ENCODE measurements at places on chromosomes 6 and 20.

- DNase-seq, result no peak
Observed at GRCh38 chr20:23659989-23660837, 22.5 kb upstream of the CST3 start.

GRCh38 chr20:34124469-34125249 is 12.6 kb upstream of the EIF2S2 start:
- no peak for DNase-seq

GRCh38 chr20:2602046-2602735 is 50.2 kb upstream of the NOP56 start:
- DNase-seq, result no peak

DNA sequence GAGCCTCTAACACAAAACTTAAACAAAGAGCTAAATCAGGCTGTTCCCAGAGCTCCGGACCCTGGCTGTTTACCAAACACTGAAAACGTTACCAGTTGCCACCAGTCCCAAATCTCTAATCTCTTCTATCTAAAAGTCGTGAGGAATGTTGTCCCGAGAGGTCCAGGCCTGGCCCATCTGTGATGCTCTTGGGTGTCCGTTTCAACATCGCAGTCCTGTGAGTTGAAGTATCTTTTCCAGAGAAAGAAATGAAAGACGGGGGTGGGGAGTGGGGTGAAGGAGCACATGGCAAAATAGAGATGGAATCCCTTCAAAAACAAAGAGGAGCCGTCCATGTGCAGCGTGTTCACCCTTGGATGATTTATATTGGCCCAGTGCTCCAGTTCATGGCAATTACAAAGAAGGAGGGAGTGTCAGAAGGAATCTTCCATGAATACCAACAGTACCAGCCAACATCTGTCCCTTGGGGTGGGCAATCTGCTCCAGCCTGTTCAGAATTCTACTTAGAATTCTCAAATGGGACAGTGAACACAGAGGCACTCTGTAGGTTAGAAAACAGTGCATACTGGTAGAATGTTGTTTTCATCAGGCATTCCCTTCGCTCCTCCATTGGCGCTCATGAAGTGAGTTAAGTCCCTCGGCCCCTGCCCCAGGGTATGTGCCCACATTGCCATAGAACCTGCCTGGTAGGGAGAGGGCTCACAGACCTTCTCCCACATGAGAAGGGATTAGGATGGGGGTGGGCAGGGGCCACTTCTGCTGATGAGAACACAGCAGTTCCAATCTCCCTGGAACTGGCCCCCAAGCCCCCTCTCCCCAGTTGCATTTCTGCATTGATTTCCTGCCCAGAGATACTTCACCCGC is 112.1 kb downstream of the LY86 start:
- no peak for DNase-seq

GRCh38 chr6:147530132-147531060 is 21.9 kb downstream of the SAMD5 start:
- no peak for DNase-seq

DNA sequence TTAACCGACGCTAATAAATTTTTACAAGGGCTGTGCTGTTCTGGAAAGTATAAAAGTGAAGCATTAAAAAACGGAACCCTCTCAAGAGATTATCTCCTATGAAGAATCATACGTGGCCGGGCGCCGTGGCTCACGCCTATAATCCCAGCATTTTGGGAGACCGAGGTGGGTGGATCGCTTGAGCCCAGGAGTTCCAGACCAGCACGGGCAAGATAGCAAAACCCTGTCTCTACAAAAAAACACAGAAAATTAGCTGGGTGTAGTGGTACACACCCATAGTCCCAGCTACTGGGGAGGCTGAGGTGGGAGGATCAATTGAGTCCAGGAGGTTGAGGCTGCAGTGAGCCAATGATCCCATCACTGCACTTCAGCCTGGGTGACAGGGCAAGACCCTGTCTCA is 83.4 kb downstream of the GMPR start:
- no peak for DNase-seq

GRCh38 chr6:158654498-158654897 is 4.6 kb downstream of the SYTL3 start:
- DNase-seq, result no peak

GRCh38 chr6:168877821-168878282 is 375.8 kb downstream of the THBS2 start:
- DNase-seq, result no peak

- DNase-seq, result no peak
Observed at GRCh38 chr20:23697947-23698346, 9.1 kb upstream of the CST4 start.

- DNase-seq, result no peak
Observed at GRCh38 chr6:42520786-42521607, 42.8 kb upstream of the UBR2 start.

DNA sequence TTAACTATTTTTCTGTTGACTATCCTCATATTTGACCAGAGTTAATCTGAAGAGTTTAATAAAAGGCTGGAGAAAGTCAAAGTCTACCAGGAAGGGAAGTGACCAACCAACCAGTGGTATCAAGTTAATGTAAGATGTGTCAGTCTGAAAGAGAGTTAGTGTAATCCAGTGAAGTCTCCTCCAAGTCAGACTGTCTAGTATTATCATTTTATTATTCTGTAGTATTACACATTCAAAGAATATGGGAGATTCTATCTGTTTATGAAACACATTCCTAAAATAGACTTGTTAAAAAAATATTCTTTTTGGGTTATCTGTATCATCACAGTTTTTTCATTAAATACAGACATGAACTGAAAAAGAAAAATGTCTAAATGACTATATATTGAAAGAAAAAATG is 194.4 kb downstream of the BTBD9 start:
- DNase-seq, result no peak

GRCh38 chr6:53043581-53043980 is 21.6 kb upstream of the FBXO9 start:
- DNase-seq, result no peak

GRCh38 chr20:17860301-17861197 is 108.0 kb downstream of the SNX5 start:
- DNase-seq, result no peak

GRCh38 chr6:108968325-108969316 is 120.4 kb downstream of the ARMC2 start:
- DNase-seq, result no peak

DNA sequence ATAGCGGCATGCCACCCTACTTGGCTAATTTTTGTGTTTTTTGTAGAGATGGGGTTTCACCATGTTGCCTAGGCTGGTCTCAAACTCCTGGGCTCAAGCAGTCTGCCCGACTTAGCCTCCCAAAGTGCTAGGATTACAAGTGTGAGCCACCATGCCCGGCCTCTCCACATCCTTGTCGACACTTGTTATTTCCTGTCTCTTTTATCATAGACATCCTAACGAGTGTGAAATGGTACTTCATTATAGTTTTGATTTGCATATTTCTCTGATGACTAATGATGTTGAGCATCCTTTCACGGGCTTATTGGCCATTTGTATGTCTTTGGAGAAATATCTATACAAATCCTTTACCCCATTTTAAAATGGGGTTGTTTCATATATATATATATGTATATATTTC is 39.0 kb upstream of the ASXL1 start:
- no peak for DNase-seq

DNA sequence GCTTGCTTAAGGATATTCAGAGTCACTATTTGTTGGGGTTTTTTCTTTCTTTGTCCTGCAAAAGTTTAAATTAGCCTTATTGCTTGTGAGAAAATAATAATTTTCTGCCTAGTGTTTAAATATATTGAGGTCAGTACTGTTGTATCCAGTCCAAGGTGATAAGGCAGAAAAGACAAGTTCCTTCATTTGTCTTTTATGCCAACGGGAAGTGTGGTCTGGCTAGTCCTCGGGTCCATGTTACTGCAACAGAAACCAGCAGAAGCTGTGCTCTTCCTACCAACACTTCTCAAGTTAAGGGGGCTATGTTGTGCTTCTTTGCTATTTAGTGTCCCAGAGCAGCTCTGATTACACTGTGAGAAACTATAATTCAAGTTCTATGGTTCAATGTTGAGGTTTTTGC is 301.1 kb downstream of the TBC1D7 start:
- no peak for DNase-seq

- DNase-seq, result no peak
Observed at GRCh38 chr20:11401988-11402387, 515.7 kb upstream of the BTBD3 start.

DNA sequence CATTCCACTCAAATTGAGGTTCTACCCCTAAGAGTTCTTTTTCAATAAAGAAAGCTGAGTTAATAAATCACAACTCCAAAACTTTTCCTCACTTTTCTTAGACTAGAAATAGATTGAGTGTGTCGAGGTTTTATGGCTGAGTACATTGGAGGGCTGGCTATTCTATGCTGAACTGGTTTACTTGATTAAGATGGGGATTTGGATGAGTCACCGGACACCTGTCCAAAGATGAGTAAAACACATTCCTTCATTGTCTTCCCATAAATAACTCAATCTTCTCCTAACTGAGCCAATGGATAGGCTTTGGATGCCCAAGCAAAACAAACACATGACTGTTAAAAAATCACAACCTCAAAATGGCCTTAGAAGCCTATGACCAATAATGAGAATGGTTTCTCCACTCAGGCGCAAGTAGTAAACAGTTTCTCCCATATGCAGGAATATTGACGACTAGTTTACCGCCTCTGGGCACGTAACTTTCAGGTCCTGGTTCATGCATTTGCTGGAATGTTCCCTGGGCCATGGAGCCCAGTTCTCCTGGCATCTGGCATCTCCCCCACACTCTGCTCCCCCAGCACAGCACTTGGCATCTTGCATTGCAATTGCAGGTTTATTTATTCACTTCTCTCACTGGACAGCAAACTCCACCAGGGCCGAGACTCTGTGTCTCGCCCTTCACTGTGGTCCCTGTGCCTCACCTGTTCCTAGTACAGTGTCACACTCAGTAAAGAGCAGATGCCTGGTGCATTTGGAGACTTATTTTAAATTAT is 43.9 kb downstream of the BCAS1 start:
- no peak for DNase-seq

GRCh38 chr6:161596807-161597520 is 323.1 kb upstream of the AGPAT4 start:
- no peak for DNase-seq

DNA sequence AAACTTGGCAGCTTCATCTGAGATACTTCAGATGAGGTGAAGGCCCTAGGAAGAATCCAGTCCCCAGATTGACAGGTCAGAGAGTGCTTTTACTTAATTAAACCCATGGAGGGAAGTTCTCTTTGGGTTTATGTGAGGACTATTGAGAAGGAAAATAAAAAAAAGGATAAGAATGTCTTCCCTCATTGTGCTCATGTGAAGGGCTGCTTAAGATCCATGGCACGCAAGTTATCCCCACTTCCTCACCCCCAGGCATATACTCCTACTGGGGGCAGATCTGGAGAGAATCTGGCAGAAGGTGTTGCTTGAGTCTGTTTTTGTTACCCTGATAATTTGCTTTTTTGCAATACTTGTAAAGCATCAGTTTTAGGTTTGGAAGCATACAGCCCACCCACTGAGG is 322.9 kb upstream of the TFAP2D start:
- DNase-seq, result no peak

DNA sequence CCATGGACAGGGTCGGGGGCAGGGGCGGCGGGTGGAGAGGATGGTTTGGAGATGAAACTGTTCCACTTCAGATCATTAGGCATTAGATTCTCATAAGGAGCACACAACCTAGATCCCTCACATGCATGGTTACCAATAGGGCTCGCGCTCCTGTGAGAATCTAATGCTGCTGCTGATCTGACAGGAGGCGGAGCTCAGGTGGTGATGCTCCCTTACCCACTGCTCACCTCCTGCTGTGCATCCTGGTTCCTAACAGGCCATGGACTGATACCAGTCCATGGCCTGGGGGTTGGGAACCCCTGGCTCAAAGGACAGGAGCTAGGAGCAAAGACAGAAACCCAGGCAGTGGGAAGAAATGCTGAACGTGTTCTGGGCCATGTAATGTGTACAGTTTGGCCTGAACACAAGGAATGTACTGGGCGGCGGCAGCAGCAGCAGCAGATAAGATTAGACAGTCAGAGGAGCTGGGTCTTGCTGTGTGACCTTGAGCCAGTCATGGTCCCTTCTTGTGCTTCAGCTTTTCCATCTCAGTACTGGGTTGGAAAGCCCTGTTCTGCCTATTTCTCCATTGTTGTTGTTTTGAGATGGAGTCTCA is 4.7 kb upstream of the SPAG4 start:
- no peak for DNase-seq

DNA sequence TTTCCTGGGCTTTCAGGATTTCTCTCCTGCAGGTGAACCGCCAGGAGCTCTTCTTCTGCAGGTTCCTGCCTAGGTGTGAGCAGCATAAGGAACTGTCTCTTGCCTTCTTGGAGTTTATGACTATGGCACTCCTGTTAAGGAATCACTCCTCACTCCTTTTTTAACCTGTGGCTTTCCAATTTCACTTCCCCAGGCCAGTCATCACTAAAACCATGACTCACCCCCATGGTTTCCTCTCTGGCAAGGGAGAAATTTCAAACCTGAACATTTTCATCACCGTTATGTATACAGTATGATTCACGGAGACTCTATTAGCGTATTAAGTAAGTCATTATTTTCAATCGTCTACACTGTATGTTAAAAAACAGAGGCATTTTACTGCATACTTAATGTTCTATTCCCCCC is 78.2 kb upstream of the ARID1B start:
- no peak for DNase-seq

DNA sequence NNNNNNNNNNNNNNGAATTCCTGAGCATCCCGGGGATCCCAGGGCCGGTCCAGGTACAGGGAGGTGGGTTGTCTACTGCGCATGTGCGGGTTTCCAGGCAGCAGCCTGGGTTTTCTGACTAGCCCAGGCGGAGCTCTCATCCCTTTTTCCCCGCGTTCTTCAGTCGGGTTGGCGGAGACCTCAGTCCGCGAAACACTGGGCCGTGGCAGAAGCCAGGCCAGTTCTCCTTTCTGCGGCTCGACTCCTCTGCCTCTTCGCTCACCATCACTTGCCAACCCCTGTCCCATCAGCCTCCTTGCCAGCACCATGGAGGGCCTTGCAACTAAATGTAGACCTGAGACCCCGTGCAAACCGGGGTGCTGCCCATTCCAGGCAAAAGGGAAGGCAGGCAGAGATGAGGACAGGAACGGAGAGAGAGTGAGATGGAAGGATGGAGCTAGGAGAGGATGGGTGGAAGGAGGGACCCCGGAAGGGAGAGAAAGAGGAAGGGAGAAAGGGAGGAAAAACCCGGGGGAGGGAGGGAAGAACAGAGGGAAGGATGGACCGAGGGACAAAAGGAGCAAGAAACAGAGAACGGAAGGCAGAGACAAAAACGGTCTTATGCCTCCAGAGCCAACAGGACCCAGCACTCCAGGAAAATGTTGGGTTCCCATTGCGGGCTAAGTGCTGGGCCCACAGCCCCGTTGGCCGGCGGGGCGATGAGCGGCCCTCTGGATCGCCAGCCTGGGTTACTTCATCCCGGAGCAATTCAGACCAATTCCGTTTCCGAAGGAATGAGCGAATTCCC is 445.4 kb upstream of the DEFB115 start:
- DNase-seq, result no peak

Measured in effector CD8-positive, alpha-beta T cell (primary cell).